NK-92 treated with Interleukin-12 subunit alpha and Interleukin-12 subunit beta, amount 100 ng/mL, for 24 hours (cell line): ENCODE measurements at places on chromosomes 4 and X.

- no peak for DNase-seq
Measured at GRCh38 chrX:13074297-13075262, 30.2 kb upstream of the FAM9C start.

DNA sequence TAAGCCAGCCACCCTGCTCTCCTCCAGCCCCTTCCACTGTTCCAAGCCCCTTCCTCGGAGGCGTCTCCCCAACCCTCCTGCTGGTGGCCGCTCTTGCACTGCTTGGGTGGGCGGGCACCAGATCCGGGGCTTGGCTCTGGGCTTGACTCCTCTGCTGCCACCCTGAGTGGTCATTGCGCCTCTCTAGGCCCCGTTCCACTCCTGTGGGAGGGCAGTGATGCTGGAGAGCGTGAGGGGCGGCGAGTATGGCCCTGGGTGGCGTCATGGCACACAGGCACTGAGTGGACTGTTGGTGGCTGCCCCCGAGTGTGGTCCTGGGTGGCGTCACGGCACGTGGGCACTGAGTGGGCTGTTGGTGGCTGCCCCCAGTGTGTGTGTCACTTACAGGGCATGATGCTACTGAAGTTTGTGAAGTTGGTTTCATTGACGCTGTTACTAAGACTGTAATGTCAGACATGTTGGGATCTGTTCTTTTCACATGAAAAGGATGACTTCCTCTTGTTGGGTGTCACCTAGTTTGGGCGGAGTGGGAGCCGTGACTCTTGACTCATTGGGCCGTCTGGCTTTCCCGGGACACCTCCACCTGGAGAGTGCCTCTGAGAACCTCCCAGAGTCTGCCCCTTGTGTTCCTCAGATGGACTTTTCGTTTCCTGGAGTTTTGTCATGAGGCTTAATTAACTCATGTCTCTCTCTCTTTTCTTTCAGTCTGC lies 55.9 kb upstream of the HGFAC start:
- no peak for DNase-seq

DNA sequence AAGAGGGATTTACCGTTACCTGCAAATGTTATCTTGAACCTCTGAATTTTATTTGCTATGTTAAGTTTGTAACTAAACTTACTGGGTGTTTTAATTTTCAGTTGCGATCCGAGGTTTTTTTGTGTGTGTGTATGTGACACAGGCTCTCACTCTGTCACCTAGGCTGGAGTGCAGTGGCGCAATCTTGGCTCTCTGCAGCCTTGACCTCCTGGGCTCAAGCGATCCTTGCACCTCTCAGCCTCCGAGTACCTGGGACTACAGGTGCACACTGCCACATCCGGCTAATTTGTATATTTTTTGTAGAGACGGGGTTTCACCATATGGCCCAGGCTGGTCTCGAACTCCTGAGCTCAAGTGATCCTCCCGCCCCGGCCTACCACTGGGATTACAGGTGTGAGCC lies 18.5 kb downstream of the PDK3 start:
- no peak for DNase-seq

DNA sequence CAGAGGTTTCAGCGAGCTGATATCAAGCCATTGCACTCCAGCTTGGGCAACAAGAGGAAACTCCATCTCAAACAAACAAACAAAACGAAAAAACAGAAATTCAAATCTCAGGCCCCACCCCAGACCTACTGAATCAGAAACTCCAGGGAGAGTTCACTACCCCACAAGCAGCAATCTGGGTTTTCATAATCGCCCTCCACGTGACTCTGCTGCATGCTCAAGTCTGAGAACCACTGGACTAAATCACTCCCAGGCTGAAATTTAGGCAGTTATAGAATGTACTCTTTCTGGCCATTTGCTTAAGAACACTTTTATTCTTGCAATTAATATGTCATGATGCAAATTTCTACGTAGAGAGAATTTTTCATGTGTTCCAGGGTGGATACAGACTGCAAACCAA lies 287.3 kb downstream of the USP46 start:
- DNase-seq: no peak

DNA sequence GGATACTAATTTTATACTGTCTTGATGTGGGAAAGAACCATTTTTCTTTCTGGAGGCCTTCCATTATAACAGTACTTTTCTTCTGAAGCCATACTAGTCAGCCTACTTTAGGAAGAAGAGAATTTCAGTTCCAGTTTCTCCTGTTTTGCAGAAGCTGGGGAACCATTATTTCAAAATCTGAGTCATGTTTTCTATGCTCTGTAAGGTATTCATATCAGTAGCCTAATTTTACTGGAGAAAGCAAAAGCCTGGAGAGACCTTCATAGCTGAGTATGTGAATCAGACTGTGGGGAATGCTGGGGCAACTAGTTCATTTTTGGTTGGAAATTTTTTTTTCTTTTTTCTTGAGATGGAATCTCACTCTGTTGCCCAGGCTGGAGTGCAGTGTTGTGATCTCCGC lies 22.4 kb downstream of the AFF1 start:
- DNase-seq: no peak

GRCh38 chr4:39285111-39285795 lies 80.9 kb downstream of the RFC1 start:
- DNase-seq: no peak

DNA sequence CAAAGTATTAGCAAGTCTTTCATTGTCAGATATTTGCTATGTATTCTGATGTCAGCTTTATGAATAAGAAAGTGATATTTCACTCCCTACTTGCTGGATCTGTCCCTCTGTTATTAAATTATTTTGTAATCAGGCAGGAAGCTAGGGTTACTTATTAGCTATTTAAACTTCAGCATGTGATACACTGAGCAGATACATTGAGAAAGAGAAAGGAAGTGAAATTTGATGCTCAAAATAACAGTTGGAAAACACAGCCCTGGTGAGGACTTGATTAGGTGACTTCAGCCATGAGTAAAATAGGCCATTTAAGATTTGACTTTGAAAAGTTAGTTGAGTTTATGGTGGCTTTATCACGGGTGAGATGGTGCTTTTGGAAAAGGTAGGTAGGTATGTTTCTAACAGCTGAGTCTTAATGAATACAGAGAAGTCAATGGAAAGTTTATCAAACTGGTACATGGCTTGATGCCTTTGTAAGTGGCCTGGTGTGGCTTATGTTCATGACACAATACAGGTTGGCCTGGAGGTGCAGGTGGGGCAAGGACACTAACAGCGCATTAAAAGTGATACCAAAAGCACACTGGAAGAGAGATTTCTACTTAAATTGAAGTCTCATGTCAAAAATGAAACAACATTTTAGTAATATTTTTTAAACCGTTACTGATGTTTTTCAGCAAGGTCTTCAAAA lies 321.2 kb upstream of the SPOCK3 start:
- DNase-seq: no peak

DNA sequence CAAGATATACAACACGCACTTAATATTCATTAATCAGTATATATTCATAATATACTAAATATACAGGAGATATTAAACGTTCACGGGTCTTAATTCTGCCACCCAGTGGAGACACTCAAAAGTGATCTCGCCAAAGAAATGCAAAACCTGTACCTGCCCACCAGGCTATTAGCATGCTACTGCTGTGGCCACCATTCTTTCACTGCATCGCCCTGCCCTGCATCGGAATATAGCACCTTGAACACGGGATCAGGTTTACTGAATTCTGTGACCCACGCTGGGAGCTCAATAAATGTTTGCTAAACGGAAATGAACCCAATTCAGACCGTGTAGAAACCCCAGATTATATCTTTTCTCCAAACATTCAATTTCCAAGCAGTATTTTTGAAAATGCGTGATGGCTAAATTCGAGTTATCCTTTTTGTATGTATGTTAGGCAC lies 840 bp upstream of the CLCN3 start:
- peak; percentile 34 for DNase-seq

GRCh38 chr4:19694812-19695211 lies 556.9 kb upstream of the SLIT2 start:
- DNase-seq: no peak

DNA sequence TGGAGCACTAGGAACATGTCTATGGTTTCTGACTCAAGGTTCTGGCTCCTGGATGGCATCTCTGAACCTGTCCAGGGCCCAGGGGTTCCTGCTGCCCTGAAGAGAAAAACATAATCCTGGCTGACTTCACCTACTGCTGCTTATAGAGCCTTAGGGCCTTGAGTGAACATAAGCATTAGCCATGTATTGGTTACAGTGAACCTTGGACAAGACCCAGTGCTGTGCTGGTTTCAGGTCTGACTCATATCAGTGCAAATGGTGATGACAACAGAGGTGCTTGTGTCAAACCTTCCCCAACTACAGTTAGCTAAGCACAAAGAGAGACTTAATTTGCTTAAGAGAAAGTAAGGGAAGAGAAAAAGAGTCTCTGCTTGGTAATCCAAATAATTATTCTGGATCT lies 1047.2 kb downstream of the GLUD2 start:
- no peak for DNase-seq

DNA sequence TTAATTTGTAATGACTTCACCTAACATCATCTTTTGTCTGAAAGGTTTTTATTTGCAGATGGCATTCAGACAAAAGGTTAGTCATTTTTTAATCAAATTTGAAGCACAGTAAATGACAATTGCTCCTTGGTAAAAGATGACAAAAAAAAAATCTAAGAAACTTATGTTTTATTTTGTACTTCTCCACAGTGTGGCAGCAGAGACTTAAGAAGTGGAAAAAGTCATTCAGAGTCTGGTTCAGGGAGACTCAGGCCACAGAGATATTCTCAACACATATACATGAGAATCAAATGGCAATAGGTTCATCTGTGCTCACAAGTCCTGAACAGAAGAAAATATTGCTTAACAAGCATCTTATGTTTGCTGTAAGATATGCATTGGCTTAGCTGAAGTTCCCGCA lies 436.2 kb downstream of the KCNIP4 start:
- no peak for DNase-seq

- DNase-seq: no peak
Measured at GRCh38 chr4:110636171-110636679, 13.3 kb upstream of the PITX2 start.

- no peak for DNase-seq
Measured at GRCh38 chr4:101689220-101689619, 101.3 kb upstream of the BANK1 start.

DNA sequence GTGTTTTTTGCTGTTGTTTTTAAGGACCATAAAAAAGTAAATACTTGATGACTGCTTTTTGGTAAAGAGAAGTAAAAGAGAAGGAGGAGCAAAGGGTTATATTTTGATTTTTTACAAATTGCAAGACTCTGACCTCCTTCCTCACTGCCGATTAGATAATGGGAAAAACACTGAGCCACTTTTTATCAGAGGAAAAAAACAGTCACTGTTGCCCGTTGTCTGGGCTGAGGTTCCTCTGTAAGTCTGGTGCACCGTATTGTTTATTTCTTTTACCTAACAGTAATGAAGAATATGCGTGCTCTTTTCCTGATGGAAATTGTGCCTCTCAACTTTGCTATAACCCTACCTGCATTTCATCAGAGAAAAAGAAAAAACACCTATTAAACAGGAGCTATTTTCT lies 178.7 kb upstream of the EMCN start:
- no peak for DNase-seq

- no peak for DNase-seq
Measured at GRCh38 chr4:22416403-22416802, 99.5 kb downstream of the ADGRA3 start.

GRCh38 chr4:183995570-183995969 lies 90.5 kb downstream of the STOX2 start:
- DNase-seq: no peak

DNA sequence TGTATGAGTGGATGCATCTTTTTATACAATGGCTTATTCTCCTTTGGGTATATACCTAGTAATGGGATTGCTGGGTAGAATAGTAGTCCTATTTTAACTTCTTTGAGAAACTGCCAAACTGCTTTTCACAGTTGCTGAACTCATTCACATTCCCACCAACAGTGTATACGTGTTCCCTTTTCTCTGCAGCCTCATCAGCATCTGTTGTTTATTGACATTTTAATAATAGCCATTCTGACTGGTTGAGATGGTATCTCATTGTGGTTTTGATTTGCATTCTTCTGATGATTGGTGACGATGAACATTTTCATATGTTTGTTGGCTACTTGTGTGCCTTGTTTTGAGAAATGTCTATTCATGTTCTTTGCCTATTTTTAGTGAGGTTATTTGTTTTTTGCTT lies 687.0 kb upstream of the EPHA5 start:
- no peak for DNase-seq

GRCh38 chr4:76226418-76226817 lies 12.8 kb upstream of the SCARB2 start:
- no peak for DNase-seq

DNA sequence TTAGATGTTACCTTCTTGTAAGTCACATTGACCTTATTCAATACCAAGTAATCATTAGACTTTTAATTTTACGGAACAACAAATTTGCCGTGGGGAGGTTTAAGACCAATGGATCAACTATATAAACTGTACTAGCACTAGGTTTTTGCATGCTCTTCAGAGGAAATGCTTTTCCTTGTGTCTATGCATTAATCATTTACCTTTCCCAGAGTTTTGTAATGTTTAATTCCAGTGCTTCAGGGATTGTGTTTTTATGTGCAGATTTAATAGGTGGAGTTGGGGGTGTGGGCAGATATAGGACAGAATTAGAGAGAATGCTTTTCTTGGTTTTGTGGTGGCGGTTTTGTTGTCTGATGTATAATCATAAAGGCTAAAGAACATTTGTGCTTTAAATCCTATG lies 76.0 kb upstream of the SMARCA5 start:
- DNase-seq: no peak

DNA sequence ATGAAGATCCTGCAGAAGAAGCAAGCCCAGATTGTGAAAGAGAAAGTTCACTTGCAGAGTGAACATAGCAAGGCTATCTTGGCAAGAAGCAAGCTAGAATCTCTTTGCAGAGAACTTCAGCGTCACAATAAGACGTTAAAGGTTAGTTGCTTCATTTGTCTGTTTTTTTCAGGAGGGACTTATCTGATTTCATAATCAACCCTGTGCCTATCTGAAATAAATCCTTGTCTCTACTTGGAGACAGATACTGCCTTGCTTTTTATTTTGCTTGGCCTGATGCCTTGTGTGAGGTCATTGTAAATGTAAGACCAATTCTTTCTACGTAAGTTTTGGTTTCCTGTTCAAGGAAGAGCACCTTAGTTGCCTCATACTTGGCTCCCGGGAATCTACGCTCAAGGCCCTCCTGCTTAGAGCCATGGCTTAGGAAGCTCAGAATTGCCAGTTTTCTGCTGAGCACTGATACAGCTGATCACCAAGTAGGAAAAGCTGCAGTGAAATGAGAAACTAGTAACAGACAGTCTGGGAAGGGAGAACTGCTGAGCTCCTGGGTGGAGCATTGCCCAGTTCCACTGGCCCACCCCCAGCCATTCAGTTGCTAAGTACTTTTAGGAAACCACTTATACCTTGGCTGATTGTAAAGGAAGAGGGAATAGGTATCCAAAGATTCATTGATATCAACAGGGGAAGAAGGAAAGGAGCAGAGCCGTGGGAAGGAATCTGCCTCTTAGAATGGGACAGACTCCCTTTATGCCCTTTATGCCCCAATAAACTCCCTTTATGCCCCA lies 41.8 kb downstream of the RBBP7 start:
- DNase-seq: no peak

- DNase-seq: no peak
Measured at GRCh38 chr4:98522636-98523395, 135.6 kb downstream of the TSPAN5 start.

- DNase-seq: no peak
Measured at GRCh38 chr4:61909031-61909430, 708.9 kb downstream of the ADGRL3 start.

- DNase-seq: no peak
Measured at GRCh38 chr4:122503214-122503613, 46.7 kb upstream of the IL2 start.

- no peak for DNase-seq
Measured at GRCh38 chrX:77070202-77070918, 376.8 kb upstream of the FGF16 start.

- no peak for DNase-seq
Measured at GRCh38 chr4:175891851-175892250, 79.8 kb upstream of the GPM6A start.

- DNase-seq: no peak
Measured at GRCh38 chr4:25308761-25309160, 3.8 kb upstream of the ZCCHC4 start.
